Activated T-cell treated with anti-CD3 and anti-CD28 coated beads for 4 hours (primary cell): ENCODE measurements at places on chromosomes 1 and 21.

GRCh38 chr1:78029793-78030192 lies 16.0 kb upstream of the GIPC2 start:
- no peak for DNase-seq

DNA sequence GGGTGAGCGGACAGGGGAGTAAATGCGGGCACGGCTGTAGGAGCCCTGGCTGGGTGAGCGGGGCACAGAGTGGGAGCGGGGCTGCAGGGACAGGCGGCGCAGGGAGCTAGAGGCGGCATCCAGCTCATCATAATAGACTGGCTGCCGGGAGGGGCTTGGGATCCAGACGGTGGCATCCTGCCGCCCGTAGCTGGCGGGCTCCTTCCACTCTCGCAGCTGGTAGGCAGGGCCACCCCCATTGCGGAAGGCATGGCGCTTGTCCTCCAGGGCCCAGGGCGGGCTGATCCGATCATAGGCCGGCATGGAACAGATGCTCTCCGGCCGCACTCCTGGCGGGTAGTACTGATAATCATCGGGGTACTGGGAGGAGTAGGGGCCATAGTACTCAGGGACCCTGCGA lies 43.7 kb upstream of the GOLT1A start:
- DNase-seq: no peak

GRCh38 chr21:38310646-38311485 lies 54.1 kb downstream of the KCNJ15 start:
- DNase-seq: no peak

- no peak for DNase-seq
These were observed 15.6 kb downstream of the B3GALT5 start for GRCh38 chr21:39628385-39628784.

GRCh38 chr1:50981741-50982140 lies 11.7 kb downstream of the CDKN2C start:
- DNase-seq: no peak

DNA sequence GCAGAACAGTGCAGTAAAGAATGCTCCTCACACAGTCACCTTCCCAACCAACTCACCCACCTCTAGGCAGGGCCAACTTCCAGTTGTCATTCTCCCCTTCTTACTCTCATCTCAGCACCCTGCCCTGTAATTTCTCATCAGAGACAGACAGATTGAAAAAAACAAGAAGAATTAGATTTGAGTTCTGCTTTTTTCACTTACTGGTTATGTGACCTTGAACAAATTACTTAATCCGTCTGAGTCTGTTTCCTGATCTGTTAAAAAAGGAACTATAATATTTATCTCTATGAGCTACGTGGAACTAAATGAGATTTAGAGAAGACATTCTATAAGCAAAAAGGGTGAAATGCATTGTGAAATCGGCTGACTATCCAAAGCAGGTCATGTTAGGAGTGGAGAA lies 330.3 kb downstream of the ZNF326 start:
- DNase-seq: no peak

GRCh38 chr1:11813021-11813420 lies 7.0 kb downstream of the CLCN6 start:
- no peak for DNase-seq

- DNase-seq: no peak
These were observed 293.6 kb downstream of the PLPP3 start for GRCh38 chr1:56285554-56286402.
